Naive thymus-derived CD8-positive, alpha-beta T cell (primary cell): ENCODE measurements at places on chromosomes 7 and 10.

- no peak for DNase-seq
Measured at GRCh38 chr10:132176623-132177500, 9.9 kb upstream of the DPYSL4 start.

DNA sequence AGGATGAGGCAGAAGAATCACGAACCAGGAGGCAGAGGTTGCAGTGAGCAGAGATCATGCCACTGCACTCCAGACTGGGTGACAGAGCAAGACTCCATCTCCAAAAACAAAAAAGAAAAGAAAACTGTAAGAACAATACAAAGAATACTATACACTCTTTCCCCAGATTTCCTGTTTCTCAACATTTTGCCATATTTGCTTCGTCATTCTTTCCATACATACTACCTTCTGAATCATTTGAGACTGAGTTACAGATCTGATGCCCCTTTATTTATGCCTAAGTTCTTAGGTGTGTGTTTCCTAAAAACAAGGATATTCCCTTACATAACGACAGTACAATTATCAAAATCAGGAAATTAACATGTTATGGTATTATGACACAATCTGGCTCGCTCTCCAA, 168.4 kb upstream of the CELF2 start:
- no peak for DNase-seq

GRCh38 chr10:105210546-105210945, 569.5 kb downstream of the SORCS3 start:
- no peak for DNase-seq

DNA sequence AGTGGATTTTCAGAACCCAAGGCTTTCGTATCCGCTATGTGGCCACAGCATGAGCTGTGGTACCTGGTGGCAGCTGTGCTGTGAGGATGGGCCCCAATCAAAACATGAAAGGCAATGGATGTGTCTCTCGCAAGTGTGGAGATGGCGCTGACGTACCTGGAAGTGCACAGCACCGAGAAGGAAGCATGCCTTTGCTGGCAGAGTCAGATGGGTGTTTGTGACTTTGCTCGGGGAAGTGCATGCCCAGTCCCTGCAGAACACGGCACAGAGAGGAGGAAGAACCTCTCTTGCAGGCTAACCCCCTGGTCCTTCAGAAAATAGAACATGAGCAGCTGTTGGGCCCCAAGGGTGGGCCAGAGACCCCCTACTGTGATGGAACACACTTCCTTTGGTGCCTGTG, 654.1 kb upstream of the ZWINT start:
- DNase-seq = no peak

DNA sequence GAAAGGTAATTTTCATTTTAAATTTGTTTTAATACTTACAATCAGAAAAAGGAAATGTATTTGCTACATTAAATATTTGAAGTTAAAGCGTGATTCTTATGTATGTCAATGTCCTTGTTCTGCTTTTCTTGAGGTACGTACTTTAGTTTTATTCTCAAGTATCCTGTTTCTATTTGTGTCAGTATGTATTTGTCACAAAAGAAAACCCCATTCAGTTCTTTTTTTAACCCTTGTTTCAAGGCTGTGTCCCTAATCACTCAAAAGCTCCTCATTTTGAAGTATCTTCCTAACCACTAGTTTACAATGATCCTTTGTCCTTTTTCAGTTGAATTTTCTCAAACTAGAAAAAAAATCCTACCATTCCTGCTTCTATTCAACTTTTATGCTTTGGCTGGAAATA, 25.2 kb downstream of the NHLRC2 start:
- DNase-seq = no peak

DNA sequence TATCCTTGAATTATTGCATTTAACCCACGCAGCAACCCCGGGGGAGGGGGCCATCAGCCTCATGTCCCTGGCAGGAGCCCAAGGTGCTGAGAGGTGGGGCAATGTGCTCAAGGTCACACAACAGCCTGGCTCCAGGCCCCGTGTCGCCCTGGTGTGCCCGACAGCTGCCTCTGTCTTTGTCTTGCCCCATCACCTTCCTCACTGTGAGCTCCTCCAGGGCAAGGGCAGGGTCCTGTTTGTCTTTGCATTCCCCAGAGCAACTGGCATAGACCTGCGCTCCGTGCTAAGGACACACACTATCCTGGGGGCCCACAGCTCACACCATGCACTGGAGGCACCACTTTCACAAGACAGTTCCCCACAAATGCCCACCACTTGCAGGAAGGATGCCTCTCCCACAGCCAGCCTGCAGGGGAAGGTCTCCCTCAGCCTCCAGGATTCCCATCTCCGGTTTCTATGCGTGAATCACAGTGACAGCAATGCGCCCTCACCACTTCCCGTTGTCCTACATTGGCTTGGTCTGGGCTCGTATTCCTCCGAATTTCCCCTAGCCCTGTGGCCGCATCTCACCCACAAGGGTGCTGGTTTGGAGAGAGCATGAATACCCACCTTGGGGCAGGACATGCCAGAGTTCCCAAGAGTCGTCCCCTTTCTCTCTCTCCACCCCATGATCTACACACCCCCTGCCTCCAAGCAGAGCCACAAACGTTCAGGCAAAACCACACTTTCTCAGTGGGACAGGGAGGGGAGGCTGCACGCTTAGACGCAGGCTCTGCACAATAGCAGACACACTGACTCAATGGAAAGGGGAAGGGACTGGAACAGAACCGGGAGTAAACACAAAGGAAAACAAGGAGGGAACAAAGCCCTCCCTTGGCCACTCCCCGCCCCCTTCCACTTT, 10.3 kb downstream of the ITPRIP start:
- DNase-seq = no peak

- DNase-seq = no peak
Measured at GRCh38 chr7:105756367-105756766, 120.0 kb downstream of the ATXN7L1 start.
